ENCODE measurements at places on chromosomes 5 and 9. TPM values are rescaled to one million over a fixed set of nuclear protein-coding genes. Genes with fewer than 3 reads are reported as not detected.

The CCIN gene
- total RNA-seq = not detected

The IL33 gene
- total RNA-seq = 3.7 TPM

- no peak for DNase-seq
Measured at GRCh38 chr5:143147902-143148301, 255.6 kb downstream of the NR3C1 start.

DNA sequence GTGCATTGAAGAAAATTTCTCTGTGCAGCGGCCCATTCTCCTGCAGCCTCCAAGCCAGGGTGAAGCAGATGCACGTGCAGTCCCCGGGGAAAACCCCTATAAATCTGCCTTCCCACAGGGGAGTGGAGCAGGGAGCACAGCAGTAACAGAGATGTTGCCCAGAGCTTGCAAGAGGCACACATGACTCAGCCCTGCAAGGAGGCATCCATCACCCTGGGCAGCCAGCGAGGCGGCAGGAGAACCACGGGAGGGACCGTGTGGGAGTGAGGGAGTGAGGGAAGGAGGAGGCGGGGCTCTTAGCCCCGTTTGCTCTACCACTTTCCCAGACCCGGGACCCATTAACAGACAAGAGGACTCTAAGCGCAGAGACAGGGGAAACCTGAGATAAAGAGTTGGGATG, 96.2 kb upstream of the ARAP3 start:
- no peak for DNase-seq

- no peak for DNase-seq
Measured at GRCh38 chr5:158759283-158759682, 340.4 kb downstream of the EBF1 start.

DNA sequence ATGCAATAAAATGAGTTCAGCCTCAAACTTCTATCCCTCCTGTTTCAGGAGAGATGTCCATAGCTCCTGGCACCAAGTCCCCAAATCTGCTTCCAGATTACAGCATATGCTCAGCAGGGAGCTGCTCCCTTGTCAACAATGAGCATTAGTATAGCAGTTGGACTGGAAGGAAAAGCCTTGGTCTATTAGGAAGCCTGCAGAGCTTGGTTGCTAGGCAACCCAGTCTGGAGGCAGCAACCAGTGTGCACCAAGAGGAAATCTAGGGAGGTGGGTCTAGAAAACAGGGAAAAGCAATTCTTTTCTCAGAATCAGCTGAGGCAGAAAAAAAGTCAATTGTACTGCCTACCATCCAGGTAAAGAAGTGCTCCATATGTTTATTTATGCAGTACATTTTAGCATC, 229.5 kb upstream of the NMUR2 start:
- no peak for DNase-seq

- no peak for DNase-seq
Measured at GRCh38 chr5:65734921-65735320, 12.9 kb downstream of the NLN start.

Data from Peyer's patch (tissue), 4 donors.